ENCODE measurements at places on chromosomes 11 and 22.
A peak's percentile ranks its signal among the peaks of the same experiment; 100 is the strongest.

- no peak for DNase-seq
Observed at GRCh38 chr11:66015454-66015881, 3.7 kb downstream of the CST6 start.

DNA sequence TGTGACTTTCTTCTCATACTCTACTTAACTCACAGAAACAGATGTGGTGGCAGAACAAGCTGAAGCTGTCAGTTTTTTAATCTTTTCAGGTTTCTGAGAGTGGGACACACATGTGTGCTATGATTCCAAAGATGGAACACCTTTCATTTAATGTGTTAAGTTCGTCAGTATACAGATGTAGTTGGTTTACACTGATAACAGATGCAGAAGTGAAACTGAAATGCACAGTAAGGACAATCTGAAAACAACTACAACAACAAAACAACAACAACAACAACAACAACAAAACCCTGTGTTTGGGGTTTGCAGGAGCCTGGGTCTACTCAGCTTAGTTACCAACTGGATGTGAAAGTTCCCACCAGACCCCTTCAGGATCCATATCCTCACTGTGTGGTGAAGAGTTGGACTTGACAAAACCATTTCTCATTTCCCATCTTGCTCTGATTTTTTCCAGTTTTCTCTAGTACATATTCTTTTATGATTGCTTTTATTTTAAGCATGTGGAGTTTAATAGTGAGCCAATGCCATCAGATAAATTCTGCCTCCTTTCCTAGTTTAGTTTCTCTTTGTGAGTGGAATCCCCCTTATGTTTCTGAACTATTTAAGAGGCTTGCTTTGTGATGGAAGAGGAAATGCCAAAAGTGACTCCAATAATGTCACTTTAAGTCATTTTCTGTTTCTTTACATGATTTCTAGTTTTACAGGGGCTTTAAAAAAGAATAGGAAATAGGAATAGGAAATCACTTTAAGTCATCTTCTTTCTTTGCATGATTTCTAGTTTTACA lies 47.8 kb downstream of the ARHGAP42 start:
- no peak for DNase-seq

GRCh38 chr11:120747850-120748814 lies 236.6 kb downstream of the GRIK4 start:
- DNase-seq: no peak

DNA sequence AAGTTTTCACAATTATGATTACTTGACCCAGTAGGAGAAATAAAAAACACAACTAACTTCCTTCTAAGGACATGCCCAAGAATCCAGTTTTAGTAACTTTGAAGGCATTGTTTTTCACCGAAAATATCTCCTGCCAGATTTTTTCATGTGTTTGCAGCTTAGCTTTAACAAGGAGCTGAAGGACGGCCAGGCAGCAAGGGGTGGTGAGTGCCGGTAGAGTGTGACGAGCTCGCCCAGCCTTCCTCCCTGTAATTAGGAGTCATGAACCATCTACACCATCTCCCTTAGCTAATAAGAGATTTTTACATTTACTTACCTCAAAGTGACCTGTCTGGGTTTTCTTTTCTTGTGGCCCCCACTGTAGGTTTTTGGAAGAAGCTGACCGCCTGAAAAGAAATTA lies 72.0 kb downstream of the BMAL1 start:
- DNase-seq: no peak

- DNase-seq: no peak
Observed at GRCh38 chr11:118528511-118528910, 1.2 kb downstream of the TTC36 start.

DNA sequence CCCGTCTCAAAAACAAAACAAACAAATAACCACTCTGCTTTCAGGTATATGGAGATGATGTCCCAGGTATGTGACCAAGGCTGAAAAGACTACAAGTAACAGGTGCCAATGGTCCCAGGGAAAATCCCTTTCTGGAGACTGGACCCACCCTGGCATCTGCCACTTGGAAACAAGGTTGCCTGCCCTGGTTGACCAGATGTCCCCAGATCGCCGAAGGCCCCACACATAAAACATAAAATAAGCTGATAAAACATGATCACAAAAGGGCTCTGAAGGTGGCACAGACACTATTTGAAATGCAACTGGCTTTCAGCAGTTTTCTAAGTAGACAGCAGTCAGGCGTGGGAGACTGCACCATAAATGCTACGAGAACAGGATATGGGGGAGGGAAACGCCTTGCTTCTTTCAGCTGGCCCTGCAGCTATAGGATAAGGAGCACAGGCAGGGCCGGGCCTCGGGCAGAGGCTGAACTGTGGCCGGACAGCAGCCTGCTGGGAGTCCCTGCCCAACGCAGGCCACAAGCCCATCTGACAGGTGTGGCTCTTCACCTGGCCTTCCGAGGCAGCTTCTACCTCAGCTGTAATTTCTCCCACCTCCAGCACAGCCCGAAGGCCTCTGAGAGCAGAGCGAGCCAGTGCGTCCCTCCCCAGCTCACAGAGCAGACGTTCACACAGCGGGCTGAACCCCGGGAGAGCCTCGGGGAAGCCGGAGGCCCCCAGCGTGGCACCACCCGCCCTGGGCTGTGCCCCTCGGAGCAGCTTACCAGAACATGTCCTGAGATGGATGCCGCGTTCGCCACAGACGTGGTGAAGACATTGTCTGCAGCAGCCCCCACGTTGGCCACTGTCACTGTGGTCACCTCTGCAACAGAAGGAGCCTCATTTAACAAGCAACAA lies 4.0 kb downstream of the DEAF1 start:
- DNase-seq: peak; percentile 69

- no peak for DNase-seq
Observed at GRCh38 chr11:123298488-123299447, 103.7 kb upstream of the CLMP start.

DNA sequence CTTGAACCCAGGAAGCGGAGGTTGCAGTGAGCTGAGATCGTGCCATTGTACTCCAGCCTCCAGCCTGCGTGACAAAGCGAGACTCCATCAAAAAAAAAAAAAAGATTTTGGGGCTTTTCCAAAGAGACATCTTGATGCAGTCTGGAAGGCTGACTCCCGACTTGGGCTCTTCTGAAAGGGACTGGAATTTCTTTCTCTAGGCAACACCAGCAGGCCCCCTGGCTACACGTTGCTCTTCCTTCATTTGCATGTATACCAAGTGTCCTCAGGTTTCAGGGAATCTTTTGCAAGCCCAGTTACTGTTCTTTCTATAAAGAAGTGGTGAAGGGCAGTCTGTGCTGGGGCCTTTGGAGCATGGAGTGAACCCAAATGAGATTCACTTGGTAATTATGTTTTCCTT lies 211.0 kb downstream of the GRIK4 start:
- no peak for DNase-seq

- no peak for DNase-seq
Observed at GRCh38 chr11:76798202-76798581, 15.0 kb downstream of the TSKU start.

DNA sequence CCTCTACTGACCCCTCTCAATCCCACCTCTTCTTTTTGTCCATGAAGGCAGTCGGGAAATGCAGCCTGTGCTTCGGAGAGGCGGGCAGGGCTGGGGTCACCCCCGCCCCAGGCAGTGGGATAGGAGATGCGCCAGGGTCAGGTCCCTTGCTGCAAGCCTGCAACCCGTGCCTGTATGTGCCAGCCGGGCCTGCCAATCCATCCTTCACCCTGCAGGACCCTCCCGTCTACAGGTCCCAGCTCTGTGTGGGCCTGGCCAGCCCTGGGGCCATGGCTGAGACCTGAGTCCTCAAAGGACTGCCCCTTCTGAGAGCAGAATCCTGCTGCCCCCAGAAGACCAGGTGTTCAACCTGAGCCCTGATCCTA lies 10.9 kb downstream of the ASCL2 start:
- DNase-seq: no peak

- no peak for DNase-seq
Observed at GRCh38 chr11:125690006-125690405, 9.4 kb upstream of the ACRV1 start.

DNA sequence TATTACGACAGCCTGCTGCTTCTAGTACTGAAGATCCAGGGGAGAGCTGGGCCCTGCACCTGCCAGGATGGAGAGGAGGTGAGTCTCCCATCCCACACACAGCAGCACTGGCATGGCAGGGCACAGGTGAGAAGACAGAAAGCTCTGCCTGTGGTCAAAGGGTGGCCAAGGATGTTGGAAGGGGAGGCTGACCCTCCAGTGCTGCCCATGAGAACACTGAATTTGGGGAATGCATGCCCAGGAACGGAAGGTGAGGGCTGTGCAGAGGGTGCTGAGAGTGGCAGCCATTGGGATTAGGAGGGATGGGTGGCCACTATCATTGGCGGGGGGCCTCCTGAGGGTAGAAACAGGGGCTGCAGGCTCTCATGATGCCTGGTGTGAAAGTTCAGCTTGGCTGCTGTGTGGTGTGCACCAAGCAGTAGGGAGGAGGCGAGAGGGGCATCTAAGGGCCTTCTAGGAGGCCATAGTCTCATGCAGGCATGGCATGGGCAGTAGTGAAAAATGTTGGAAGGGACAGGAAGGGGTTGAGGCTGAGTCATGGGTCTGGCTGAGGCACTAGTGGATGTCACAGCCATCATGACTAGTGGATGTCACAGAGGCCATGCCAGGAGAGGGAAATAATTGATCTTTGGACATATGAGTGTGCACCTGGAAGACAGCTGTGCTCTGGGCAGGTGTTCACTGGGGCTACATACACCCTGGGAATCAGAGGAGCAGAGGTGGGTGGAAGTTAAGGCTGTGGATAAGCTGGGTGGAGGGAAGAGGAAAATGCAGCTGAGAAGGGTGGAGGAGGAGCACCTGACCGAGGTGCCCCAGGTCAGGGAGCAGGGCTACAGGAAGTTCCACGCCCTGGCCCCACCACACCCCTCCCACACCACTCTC lies 2.5 kb upstream of the LRRC74B start:
- no peak for DNase-seq

- no peak for DNase-seq
Observed at GRCh38 chr11:6682591-6682935, 577 bp downstream of the MRPL17 start.

DNA sequence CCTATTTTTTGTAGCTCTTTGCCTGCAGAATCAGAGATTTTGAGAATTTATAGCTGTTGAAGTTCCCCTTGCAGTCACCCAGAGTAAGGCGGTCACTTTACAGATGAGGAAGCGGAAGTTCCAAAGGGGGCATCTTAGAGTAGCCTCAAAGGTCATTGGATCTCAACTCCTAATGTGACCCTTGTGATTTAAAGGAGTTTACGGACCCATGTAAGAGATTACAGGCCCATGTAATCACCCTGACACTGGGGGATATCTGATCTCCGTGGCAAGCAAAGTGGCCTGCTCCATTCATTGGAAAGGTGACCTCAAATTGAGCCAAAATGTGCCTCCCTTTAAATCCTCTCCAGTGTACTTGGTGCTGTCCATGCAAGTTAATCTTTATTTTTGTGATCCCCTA lies 15.7 kb downstream of the P2RX3 start:
- DNase-seq: no peak

DNA sequence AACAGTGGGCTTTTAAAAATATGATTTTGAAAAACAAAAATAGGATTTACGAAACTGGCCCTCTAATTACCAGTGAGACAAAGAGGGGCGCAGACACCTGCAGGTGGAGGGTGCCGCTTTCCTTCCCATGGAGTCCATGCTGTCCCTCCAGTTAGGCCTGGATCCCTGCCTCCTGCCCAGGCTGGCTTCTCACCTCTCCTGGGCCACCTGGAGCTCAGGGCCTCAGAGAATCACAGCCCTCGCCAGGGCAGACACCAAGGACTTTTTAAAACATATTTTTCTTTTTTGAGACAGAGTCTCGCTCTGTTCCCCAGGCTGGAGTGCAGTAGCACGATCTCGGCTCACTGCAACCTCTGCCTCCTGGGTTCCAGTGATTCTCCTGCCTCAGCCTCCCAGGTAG lies 1437.2 kb downstream of the TBC1D22A start:
- DNase-seq: no peak

GRCh38 chr11:67213178-67213621 lies 53.1 kb upstream of the GRK2 start:
- no peak for DNase-seq

- DNase-seq: no peak
Observed at GRCh38 chr11:8015753-8016239, 28.7 kb downstream of the EIF3F start.

DNA sequence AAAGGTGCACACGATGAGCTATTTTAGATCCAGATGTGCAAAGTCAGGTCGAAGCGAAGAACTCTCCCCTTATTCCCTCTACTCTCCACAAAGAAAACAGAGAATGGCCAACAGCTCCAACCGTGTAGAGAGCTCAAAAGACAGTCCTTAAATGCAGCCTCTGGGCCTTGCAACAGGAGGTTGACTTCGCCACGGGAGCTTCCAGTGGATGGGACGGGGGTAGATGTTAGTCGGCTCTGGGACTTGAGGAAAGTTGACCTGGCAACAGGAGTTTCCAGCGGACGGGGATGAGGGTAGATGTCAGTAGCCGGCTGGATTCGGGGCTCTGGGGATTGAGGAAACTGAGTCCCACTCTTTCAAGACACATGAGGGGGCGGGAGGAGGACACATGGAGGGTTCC lies 450.4 kb downstream of the BRD1 start:
- no peak for DNase-seq

DNA sequence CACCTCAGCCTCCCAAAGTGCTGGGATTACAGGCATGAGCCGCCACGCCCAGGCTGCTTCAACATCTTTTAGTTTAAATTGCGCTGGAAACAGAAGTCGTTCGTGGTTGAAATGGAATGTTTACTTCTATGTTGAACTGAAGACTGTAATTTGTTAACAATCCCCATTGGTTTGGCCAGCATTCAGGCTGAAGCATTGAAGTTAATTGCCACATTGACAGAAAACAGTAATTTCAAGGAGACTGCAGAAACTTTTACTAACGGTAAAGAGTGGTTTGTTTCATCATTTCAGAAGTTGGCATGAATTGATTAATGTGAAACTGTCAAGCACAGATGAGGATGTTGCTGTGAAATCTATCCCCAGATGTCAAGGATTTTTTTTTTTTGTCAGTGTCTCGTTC lies 14.2 kb downstream of the AP5B1 start:
- no peak for DNase-seq

DNA sequence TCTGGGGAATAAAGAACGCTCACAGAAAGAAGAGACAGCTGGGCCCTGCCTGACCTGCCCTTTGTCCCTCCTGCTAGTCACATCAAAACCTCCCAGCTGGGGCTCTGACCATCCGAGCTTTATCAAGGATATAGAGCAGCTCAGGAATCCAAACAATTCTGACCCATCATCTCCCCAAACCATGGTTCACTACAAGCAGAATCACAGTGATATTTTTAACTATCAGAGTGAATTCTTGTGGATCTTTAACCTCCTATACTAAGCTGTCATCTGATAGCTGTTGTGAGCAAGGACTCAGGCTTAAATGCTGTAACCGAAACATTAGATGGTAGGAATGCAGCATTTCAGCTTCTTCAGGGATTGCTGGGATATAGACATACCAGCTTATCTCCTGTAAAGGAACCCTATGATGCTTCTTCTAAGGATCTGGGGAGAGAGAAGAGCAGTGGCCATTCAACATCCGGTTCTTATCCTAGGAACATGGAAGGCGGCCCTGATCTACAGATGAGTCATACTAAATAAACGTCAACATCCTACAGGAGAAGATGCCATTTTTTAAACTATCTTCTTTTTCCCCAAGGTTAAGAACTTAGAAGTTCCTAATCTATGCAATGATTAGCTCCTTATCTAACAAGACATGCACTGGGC lies 84.7 kb upstream of the AKIP1 start:
- peak; percentile 44 for DNase-seq

- DNase-seq: peak; percentile 40
Observed at GRCh38 chr22:33853200-33854097, 66.8 kb downstream of the LARGE1 start.
